CD4-positive, alpha-beta T cell treated with Interleukin-1 beta for 1 hour (primary cell): ENCODE measurements at places on chromosomes 5 and 9.

- DNase-seq, result no peak
Measured at GRCh38 chr5:76069061-76069735, 14.0 kb upstream of the SV2C start.

- DNase-seq, result no peak
Measured at GRCh38 chr9:84339503-84339902, 1.1 kb downstream of the SLC28A3 start.

DNA sequence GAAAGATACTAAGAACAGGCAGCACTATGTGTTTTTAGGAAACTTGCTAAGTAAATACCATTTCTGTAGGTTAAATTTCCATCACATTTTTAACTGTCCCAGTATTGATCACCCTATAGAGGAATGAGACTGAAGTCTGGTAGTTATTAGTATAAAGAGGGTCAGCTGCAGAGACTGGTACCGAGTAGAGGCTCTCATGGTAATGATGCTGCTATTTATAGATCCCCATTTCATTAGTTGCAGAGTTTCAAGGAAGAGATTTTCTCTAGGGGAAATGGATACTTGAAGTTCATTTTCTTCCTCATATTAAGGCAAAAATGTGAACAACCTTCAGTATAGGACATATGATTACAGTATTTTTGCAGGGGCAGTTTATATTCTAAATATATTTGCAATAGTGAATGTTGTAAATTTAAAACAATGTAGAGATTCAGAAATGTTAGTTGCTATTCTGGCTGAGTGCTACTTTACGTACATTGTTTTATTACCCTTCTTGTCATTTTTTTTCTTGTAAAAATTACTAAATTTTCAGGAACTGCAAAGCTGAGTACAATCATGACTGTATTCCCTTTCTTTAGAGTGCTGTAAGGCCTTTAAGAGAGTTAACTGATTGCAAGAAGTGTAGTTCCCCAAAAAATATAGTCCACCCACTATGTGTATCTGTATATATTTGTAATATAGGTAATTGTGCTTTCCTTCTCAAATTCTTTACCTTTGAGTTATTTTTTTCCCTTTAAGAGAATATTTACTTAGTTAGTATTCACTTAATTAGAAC is 14.7 kb downstream of the PBX3 start:
- DNase-seq, result no peak

DNA sequence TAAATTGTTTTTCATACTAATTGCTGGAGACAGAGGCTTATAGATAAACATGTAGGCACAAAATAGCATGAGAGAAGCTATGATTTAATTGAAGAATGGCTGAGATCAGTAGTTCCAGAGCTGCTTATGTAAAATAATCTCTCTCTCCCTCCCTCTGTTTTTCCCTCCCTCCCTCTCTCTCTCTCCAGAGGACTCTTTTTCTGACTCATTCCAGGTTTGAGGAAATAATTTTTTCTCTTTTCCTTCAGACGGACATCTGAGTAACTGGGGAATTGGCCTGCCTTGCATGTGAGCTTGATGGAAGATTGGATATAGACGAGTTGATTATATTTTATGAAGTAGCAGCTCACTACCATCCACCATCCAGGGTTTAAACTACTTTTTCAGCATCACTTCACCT is 35.5 kb downstream of the KCTD16 start:
- no peak for DNase-seq

- DNase-seq, result peak; percentile 3
Measured at GRCh38 chr9:84266087-84266561, 74.4 kb downstream of the SLC28A3 start.

GRCh38 chr5:102718819-102719218 is 36.3 kb upstream of the PAM start:
- no peak for DNase-seq

DNA sequence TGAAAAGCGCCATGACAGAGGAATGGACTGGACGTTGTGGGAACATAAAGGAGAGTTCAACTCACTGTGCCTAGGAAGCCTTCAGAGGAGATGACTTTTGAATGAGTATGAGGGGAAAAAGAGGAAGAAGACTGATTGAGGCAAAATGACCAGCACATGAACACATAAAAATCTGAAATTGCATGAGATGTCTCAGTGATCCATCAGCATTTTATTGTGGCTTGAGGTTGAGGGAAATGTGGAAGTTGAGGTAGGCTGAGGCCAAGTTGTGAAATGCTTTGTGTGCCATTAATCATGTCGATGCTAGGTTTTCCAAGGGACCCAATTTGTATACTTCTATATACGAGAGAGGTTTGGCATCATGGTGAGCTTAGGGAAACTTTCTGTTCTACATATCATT is 140.9 kb upstream of the TLX3 start:
- no peak for DNase-seq

DNA sequence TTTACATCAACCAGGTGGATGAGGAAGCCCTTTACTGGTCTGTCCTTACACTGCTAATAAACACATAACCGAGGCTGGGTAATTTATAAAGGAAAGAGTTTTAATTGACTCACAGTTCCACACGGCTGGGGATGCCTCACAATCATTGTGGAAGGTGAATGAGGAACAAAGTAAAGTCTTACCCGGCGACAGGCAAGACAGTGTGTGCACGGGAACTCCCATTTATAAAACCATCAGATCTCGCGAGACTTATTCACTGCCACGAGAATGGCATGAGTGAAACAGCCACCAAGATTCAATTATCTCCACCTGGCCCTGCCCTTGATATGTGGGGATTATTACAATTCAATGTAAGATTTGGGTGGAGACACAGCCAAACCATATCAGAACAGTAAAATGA is 67.3 kb upstream of the GRAMD2B start:
- no peak for DNase-seq

- DNase-seq, result no peak
Measured at GRCh38 chr5:115487756-115488155, 56.8 kb downstream of the FEM1C start.

DNA sequence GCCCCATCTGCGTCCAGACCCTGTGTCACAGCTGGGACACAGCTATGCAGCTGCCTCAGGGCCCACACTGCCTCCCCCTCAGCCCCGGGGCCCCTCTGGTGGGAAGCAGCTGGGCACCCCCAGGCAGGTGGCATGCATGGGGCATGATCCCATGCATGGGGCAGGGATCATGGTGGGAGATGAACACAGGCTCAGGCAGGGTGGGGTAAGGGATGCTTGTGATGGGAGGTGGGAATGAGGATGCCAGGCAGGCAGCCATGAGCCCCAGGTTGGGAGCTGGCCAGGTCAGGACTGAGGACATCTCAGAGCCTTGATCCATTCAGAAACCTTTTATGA is 19.7 kb downstream of the EEIG1 start:
- no peak for DNase-seq

DNA sequence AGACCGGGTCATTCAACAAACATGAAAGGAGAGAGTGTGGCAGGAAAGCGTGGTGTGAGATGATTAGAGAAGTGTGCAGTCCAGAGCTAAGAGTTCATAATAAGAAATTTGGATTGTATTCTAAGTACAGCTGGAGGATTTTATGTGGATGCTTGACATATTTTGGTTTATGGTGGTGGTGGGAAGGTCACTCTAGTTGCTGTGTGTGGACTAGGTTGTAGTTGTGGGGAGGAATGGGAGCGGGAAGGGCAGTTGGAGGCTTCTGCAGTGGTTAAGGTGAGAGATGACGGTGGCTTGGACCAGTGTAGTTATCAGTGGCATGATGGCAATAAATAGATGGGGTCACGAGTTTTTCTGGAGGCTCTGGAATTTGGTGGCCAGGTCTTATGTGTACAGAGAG is 45.7 kb upstream of the GPR151 start:
- DNase-seq, result no peak

DNA sequence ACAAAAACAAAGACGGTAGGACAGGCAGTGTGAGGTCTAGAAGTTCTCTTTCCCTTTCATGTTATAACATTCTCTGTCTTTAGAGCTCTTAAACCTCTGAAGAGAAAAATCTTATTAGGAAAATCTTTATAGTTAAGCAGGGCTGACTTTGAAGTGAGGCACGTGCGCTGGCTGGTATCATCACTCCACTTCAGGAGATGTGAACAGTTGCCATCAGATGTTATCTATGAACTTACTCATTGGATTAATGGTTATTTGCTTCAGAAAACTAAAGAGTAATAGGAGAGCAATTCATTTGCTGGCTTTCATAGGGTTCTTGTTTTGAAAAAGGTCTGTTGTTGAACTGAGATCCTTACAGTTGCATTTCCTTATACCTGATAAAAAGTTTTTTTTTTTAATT is 25.7 kb downstream of the LRRTM2 start:
- DNase-seq, result no peak

DNA sequence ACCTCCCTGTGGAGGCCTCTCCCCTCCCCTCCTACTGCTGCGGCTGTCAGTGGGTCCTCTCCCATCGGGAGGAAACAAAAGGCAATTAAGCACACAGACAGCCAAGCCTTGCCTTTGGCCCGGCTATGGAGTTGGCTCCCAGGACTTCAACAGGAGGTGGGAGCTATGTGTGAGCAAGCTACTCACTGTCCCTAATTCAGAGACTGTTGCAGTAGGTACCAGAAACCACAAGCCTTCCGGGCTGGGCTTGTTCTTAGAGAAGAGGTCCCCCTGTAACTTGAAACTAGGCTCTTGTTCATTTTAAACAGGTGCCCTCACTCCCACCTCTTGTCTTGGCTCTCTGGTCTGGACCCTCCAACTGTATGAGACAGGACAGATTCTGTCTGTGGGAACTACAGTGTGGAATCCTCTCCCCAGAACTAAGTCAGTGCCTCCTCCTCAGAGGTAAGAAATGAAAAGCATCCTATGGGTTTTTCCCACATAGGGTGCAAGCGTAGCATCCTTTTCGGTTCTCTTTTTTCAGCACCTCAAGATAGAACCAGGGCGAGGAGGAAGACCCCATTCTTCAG is 561.1 kb downstream of the EBF1 start:
- no peak for DNase-seq

DNA sequence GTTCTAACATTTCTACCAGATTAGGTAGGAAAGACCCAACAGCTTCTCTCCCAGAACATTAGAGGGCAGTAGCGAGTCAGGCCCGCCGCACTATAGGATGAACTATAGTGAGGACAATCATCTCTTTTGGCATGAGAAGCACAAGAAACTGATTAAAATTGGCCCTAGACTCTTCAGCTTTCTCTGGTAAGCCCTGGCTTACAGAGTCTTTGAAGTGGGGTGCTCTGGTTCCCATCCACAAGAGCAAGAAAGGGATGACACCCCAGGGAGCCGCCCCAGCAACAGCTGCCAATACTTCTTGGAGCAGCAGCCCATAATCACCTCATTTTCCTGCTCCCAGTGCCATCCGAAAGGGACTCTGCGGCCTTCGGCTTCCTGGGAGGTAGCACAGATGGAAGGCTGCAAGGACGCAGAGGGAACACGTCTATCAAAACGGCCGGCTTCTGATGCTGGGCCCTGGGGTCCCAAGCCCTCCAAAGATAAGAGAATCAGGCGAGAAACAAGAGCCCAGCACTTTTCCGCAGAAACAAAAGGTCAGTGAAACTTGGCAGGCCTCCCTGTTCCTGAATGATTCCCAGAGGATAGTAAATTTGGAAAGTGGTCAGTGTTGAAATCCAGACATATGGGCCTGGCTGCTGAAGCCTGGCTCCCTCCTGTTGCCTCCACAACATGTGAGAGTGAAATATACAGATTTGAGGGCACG is 69.3 kb downstream of the HSD17B3 start:
- no peak for DNase-seq

DNA sequence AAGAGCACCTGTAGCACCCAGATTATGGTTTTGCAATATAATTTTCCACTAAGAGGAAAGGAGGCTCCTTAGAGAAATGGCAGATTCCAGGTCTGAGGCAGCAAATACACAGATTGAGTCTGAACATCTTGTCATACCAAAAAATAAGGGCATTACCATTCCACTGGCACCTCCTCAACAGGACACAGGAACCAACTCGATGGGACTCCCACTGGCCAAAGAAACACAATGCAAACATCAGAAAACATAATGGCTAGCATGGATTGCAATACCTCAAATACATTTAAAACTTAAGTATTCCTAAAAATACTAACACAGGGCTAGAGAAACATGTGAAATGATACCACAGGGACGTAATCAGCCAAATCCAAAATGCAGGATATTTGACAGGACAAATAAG is 12.4 kb upstream of the RANBP17 start:
- DNase-seq, result no peak

DNA sequence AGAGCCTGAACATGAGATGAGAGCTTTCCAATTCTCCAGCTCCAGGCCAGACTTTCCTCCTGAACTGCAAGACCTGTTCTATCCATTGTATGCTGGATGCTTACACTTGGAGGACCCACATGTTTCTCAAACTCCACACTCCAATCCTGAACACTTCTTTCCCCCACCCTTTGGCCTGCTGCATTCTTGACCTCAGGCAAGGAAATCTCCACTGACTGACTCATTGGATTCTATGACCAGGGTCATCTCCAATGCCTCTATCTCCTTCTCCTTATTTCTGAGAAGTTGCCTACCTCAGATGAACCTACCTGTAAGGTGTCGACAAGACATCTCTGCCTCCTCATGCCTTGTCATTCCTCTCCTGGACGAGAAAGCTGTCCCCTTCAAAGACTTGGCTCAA is 153.6 kb downstream of the CRB2 start:
- DNase-seq, result no peak

- no peak for DNase-seq
Measured at GRCh38 chr5:9034649-9035048, 511.2 kb downstream of the SEMA5A start.

- no peak for DNase-seq
Measured at GRCh38 chr5:175638305-175638704, 19.6 kb upstream of the HRH2 start.

- no peak for DNase-seq
Measured at GRCh38 chr5:5209089-5209488, 69.0 kb downstream of the ADAMTS16 start.

GRCh38 chr9:3434594-3434993 is 91.2 kb downstream of the RFX3 start:
- DNase-seq, result no peak

GRCh38 chr5:42074353-42074752 is 149.3 kb downstream of the FBXO4 start:
- DNase-seq, result no peak

DNA sequence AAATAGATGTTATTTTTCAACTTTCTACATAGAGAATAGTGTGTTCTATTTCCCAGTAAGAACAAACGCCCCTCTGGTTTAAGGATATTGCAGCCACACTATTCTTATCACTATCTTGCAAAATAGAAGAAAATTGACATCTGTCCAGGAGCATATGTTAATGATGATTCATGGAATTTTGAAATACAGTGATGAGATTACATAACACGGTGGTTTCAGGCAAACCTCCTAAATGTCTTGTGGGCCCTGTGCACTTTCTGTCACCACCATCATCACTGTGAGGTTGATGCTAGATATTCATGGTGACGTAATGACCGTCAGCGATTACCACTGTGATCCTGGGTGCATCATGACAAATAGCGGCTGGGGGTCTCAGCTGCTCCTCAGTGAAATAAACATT is 48.1 kb downstream of the CFAP90 start:
- no peak for DNase-seq
